ENCODE measurements at places on chromosomes 3 and 15.

- DNase-seq, result no peak
These were observed 201.9 kb upstream of the CHRM5 start for GRCh38 chr15:33766389-33766788.

DNA sequence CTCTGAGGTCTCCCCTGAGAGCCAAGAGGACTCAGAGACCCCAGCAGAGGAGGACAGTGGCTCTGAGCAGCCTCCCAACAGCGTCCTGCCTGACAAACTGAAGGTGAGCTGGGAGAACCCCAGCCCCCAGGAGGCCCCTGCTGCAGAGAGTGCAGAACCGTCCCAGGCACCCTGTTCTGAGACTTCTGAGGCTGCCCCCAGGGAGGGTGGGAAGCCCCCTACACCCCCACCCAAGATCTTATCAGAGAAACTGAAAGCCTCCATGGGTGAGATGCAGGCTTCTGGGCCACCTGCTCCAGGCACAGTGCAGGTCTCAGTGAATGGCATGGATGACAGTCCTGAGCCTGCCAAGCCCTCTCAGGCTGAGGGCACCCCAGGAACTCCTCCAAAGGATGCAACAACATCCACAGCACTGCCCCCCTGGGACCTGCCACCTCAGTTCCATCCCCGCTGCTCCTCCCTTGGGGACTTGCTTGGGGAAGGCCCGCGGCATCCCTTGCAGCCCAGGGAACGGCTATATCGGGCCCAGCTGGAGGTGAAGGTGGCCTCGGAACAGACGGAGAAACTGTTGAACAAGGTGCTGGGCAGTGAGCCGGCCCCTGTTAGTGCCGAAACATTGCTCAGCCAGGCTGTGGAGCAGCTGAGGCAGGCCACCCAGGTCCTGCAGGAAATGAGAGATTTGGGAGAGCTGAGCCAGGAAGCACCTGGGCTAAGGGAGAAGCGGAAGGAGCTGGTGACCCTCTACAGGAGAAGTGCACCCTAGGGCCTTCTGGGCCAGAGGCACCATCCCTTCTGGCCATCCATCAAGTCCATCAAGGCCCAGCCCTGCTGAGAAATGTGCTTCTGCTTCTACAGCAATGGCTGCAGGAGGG is 23.6 kb downstream of the PLEKHO2 start:
- DNase-seq, result no peak

DNA sequence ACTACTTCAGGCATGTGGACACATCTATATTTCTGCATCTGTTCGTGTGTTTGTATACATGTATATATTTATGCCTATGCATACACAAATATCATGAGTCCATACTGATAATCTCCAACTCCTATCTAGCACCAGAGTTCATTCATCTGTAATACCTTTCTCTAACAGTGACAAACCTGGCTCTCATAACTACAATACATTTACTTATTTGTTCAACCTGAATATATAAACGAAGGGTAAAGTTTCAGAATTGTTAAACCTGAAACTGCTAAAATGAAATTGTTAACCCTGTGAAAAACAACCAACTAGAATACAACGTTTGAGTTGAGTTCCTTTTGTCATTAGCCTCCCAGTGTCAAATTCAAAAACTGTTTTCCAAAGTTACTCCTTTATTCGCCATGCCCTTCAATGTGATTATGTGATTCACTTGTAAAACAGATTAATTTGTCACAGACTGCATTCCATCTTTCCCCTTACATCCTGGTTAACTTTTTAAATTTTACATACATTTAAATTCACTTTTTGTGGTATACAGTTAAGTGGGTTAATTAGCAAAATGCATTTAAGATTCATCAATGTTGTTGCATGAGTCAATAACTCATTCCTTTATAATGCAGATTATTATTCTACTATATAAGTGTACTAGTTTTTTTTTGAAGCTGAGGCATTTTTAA is 58.5 kb downstream of the PIK3R4 start:
- DNase-seq, result no peak

- no peak for DNase-seq
These were observed 81.9 kb downstream of the NUP210 start for GRCh38 chr3:13338231-13338630.

- no peak for DNase-seq
These were observed 52.4 kb downstream of the EIF4E3 start for GRCh38 chr3:71672807-71673206.

- DNase-seq, result no peak
These were observed 204.8 kb downstream of the ABHD5 start for GRCh38 chr3:43895573-43895972.

DNA sequence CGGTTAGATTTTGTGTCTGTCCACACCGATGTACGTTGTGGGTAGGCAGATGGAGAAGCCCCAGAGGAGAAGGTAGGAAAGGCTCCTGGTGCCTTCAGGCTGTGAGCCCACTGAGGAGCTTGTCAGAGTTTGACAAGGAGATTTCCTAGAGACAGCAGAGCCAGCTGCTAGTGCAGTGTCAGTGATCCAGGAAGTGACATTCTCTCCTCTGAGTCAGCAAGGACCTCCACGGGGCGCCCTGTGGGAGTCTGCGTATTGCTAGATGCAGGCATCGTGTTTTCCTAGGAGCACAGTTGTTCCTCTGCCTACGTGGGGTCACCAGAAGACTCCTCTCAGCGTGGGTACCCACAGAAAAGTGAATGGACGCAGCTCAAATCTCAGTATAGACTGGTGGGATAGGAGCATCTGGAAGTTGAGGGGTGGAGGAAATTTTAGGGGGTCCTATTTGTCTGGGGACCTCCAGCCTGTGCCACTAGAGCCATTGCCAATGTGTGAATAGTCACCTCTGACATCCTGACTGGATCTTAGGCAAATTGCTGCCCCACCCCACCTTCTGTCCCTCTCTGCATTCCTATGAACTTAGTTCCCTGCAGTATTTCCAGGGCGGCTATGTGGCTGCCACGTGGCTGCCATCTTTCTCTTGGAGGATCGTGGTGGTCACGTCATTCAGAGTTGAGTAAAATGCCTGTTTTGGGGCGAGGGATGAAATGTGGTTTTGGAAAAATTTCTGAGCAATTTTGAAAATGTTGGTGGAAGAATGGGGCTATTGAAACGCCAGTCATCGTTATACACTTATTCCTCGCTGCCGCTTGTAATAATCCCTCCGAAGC is 84.8 kb upstream of the KLHL25 start:
- DNase-seq, result no peak

DNA sequence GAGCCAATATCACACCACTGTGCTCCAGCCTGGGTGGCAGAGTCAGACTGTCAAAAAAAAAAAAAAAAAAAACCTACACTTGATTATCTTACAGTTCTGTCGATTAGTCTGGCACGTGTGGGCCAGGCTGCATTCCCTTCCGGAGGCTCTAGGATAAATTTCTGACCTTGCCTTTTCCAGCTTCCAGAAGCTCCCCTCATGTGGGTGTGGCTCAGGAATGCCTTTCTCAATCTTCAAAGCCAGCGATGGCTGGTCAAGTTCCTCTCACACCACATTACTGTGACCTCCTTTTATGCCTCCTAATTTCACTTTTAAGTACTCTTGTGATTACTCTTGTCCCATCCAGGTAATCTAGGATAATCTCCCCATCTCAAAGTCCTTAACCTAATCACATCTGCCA is 58.2 kb upstream of the DUT start:
- no peak for DNase-seq

GRCh38 chr3:151195826-151196225 is 7.2 kb downstream of the GPR171 start:
- no peak for DNase-seq

DNA sequence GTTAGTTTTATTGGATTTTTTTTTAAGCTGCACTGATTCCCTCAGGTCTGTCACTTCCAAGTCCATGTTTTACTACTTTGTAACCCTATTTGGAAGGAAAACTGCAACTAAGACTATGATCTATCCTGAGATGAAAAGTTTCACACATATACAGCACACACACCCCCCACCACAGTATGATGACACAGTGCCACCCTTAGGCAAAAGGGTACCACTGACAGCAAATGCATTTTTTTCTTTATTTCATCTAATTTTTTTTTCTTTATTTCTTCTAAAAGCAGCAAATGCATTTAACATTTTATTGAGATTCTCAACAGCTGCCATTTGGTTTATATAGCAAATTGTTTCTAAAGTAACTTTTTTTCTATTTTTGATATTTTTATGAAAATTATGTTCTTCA is 21.2 kb downstream of the NGRN start:
- peak; percentile 67 for DNase-seq

GRCh38 chr3:32438596-32439344 is 47.1 kb downstream of the CMTM7 start:
- DNase-seq, result no peak

- peak; percentile 91 for DNase-seq
These were observed 51.6 kb upstream of the XCR1 start for GRCh38 chr3:46078712-46079400.

GRCh38 chr3:2802429-2802828 is 307.7 kb downstream of the IL5RA start:
- no peak for DNase-seq

DNA sequence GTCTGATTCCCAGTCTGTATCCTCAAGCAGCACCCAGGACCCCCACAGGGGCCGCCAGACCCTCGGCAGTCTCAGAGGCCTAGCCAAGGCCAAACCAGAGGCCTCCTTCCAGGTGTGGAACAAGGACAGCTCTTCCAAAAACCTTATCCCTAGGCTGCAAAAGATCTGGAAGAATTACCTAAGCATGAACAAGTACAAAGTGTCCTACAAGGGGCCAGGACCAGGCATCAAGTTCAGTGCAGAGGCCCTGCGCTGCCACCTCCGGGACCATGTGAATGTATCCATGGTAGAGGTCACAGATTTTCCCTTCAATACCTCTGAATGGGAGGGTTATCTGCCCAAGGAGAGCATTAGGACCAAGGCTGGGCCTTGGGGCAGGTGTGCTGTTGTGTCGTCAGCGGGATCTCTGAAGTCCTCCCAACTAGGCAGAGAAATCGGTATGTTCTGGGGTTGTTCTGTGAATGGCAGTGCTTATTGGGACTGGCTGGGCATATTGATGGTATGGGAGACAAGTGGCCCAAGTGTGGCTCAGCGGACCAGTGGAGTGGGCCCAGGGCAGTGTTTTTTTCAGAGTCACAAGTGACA is 96.3 kb downstream of the RPL39L start:
- DNase-seq, result no peak

DNA sequence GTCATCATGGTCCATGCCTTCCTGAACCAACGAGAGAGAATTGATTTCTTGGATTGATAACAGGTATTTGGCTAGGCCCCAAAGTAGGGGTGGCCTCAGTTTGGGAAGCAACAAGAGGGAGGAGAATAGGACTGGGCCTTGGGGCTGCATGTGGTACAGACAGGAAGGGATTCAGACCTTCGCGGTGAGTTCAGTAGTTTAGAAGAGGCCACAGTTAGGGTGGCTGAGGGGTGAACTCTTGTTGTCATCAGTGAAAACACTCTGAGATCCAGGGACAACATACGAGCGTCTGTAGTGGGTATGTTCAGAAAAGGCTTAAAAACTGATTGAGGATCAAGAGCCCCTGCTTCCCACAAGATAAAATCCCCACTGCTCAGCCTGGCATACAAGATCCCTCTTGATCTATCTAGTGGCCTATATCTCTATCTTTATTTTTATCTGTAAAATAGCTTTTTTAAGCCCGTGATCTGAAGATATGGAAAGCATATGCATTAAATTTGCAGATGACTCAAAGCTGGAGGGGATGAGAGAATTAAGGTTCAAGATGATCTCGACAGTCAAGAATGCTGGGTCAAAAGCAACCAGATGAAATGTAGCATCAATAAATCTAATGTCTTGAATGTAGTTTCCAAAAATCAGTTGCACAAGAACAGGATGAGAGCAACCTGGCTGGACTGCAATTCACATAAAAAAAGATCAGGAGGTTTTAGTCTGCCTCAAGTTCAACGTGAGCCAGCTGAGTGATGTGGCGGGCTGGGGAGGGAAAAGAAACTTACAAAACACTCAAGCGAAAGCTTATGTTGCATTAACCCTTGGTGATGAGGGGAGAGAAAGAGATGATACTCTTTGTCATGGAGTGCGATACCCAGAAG is 221.1 kb upstream of the TLE3 start:
- DNase-seq, result no peak

GRCh38 chr3:112874725-112875124 is 28.1 kb upstream of the CD200R1L start:
- DNase-seq, result no peak

- no peak for DNase-seq
These were observed 166.6 kb upstream of the SLC24A5 start for GRCh38 chr15:47954196-47954595.

DNA sequence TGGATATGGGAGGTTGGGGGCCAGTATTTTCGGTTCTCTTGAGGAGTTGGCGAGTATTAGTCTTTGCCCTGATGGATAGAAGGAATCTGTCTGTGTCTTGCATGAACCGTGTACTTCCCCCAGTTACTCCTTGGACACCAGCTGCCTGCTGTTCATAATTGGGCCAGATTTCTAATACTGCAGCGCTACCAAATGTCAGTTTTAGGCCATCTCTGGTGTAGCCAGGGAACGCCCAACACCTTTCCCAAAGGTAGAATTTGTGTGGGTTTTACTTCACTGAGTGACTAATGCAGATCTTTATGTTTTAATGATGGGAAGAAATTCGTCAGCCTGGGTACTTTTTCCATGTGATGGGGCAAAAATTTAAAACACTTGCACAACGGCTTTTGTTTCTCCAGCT is 18.4 kb downstream of the FLNB start:
- DNase-seq, result no peak

GRCh38 chr15:74616996-74617395 is 1.4 kb downstream of the CLK3 start:
- no peak for DNase-seq

DNA sequence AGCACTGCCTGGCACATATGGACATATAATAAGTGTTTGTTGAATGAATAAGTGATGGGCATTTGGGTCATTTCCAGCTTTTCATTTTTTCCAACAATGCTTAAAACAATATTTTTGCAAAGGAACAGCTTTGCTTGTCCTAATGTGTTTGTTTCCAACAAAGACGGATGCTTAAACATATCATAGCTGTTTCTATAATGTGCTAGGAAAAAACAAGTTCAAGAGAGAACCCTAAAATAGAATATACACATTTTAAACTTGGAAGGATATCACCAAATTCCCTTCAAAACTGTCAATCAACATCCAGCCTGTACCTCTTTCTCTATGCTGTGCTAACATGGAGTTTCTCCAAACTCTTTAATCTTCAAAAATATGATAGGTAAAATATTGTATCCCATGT is 224.5 kb upstream of the WNT5A start:
- no peak for DNase-seq

DNA sequence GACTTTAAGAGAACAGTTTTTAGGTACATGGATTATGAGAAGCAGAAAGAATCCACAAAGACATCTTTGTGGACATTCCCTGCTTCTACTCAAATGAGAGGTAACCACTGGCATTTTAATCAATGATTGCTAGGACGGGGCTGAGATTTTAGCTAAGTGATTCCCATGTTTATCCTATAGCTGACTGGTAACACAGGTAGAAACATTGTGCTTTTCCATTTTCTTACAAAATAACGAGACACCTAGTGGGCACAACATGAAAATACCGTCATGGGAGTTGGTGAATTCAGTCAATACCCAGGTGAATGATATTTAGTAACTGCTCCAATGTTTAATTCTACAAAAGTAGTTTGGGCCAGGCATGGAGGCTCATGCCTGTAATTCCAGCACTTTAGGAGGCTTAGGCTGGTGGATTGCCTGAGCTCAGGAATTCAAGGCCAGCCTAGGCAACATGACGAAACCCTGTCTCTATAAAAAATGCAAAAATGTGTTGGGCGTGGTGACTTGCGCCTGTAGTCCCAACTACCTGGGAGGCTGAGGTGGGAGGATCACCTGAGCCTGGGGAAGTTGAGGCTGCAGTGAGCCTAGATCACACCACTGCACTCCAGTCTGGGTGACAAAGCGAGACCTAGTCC is 37.2 kb upstream of the DENND4A start:
- peak; percentile 77 for DNase-seq

- no peak for DNase-seq
These were observed 223.6 kb upstream of the PDZRN3 start for GRCh38 chr3:73848173-73848906.

- no peak for DNase-seq
These were observed 38.4 kb upstream of the MEIS2 start for GRCh38 chr15:37138591-37139215.
